ENCODE measurements at places on chromosomes 16 and 17.

GRCh38 chr16:74455619-74456289 lies 34.5 kb upstream of the CLEC18B start:
- DNase-seq: no peak

GRCh38 chr16:85514598-85515318 lies 98.4 kb upstream of the GSE1 start:
- no peak for DNase-seq

- no peak for DNase-seq
Measured at GRCh38 chr17:78494696-78495330, 82.4 kb downstream of the DNAH17 start.

DNA sequence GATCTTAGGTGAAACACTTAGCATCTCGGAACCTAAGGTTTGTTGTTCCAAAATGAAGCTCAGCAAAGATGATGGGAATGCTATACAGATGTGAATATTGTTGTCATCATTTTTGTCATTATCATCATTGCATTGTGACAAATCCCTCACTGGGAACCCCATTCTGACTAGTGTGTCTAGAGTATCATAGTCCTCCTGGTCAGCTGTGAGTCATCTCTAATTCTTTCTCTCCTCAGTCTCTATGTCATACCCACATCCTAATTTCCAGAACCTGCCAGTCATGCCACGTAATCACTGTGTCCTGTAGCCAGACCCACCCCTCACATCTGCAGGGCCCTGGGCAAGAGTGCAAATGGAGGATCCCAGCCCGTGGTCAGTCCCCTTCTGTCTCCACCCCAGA lies 60.5 kb upstream of the CLEC3A start:
- no peak for DNase-seq

DNA sequence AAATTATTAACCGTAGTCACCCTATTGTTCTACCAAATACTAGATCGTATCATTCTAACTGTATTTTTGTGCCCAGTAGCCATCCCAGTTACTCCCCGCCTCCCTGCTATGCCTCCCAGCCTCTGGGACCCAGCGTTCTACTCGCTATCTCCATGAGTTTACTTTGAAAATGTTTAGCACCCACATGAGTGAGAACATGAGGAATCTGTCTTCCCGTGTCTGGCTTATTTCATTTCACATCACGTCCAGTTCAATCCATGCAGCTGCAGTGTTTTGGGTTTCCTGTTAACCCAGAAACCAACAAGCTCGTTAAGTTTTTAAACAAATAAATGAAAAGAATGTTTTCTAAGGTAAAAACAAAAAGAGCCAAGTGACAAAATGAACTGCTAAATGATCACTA lies 82.1 kb downstream of the VPS53 start:
- no peak for DNase-seq

GRCh38 chr17:6075050-6075449 lies 4.9 kb downstream of the WSCD1 start:
- no peak for DNase-seq

DNA sequence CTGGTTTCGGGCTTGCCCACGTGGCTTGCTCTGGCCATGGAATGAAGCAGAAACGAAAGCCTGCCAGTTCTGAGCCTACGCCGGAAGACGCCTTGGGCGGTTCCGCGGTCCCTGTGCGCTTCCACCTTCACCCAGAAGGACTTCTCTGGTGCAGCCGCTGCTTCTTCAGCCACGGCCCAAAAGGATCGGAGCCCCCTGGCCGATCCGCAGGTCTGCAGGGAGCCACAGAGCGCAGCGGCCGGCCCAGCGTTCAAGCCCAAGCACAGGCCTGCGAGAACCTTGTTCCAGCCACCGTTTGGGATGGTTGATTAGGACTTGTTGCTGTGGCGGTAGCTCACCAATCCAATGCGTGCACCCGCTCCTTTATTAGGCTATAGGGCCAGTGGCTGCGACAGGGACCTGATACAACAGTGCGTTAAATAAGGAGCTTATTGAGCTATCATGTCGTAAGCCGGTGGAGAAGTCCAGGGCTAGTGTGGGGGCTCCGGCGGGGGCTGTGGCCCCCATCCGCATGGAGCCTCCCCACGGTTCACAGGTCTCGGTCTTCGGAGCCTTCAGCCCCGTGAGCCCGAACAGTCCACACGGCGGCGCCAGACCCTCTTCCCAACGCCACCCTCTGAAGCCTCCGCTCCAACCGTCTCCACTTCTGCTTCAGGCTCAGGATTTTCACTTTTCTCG lies 10.2 kb upstream of the MPP2 start:
- DNase-seq: no peak

GRCh38 chr17:32484041-32484461 lies 2.7 kb upstream of the CDK5R1 start:
- DNase-seq: no peak

DNA sequence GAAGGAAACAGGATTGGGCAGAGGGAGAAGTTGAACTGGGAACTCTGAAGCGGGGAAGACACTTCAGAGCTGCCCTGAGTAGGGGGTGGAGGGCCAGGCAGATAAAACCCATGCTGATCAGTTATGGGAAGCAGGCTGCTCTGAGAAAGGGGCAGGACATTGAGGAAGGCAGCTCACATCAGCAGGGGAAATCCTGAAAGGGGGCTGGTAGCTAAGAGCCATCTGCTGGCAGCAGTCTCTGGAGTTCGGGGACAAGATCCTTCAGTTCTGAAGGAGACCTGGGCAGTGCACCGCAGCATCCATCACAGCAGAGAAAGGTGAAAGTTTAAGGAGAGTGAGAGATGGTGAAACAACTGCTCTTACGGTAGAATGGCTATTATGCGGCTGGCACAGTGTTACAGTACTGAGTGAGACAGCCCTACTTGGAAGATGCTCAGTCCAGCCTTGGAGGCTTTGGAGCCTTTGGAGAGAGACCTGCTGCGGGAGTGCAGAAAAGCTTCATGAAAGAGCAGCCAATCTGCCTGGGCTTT lies 5.4 kb upstream of the KIF18B start:
- DNase-seq: no peak

DNA sequence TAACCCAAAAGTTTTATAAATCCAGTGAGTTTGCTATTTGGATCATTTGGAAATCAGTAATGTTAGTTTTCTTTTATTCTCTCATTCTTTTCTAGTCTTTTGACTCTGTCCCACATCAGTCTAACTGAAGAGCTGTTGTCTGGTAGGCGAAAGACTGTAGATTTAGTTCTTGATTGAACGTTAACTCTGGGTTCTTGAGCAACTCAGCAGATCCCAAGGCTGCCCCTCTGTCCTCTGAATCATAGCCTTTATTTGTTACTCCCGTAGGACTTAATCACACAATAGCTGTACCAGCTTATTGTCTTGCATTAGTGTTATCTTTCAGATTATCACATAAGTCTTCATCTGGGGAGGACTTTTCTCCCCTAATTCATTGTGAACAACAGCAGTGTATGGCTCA lies 119.3 kb upstream of the TOM1L1 start:
- no peak for DNase-seq

DNA sequence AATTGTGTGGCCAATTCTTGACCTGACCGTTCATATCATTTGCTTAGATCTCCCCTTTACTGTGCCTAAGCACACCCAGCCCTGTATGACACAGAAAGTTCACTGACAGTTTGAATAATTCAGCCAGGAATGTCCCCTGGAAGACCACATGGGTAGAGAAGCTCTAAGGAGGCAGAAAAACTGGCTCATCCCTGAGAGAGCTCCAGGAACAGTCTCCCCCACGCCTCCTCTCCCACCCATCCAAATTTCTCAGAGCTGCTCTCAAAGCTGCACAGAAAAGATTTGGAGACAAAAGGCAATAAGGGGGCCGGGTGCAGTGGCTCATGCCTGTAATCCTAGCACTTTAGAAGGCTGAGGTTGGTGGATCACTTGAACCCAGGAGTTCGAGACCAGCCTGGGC lies 11.2 kb downstream of the PRAC1 start:
- no peak for DNase-seq

GRCh38 chr17:75507733-75508719 lies 7.3 kb downstream of the CASKIN2 start:
- DNase-seq: no peak

DNA sequence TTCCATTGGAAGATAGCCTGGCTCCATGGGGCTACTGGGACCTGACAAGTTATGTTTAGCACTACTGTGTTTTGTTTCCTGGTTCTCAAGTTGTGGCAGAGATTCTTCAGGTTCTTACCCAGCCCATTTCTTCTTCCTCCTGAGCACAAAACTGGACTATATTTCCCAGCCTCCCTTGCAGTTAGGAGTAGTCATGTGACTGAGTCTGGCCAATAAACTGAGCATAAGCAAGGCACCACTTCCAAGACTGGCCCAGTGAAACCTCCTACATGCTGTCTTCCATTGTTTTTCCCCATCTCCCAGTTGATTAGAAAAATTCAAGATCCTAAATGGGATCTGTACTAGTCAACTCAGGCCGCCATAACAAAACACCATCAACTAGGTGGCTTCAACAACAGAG lies 28.2 kb upstream of the RBBP6 start:
- no peak for DNase-seq

GRCh38 chr16:3945751-3946603 lies 65.5 kb upstream of the CREBBP start:
- no peak for DNase-seq

DNA sequence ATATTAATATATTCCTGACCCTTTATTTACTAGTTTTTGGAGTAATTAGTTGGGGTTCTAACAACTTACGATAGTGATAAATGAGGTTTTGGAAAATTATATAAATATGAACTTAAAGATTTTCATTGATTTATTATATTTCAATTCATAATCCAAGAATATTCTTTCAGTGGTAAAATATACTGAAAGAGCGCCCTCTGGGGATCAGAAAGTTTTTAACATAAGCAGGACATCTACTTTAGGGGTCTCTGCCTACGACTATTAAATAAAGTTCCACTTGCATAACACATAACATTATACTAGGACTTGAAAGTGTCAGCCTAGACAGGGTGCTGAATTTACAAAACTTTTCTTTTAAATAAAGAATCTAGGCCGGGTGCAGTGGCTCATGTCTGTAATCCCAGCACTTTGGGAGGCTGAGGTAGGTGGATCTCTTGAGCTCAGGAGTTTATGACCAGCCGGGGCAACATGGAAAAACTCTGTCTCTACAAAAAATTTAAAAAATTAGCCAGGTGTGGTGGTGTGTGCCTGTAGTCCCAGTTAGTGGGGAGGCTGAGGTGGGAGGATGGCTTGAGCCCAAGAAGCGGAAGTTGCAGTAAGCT lies 15.6 kb downstream of the RFWD3 start:
- no peak for DNase-seq

DNA sequence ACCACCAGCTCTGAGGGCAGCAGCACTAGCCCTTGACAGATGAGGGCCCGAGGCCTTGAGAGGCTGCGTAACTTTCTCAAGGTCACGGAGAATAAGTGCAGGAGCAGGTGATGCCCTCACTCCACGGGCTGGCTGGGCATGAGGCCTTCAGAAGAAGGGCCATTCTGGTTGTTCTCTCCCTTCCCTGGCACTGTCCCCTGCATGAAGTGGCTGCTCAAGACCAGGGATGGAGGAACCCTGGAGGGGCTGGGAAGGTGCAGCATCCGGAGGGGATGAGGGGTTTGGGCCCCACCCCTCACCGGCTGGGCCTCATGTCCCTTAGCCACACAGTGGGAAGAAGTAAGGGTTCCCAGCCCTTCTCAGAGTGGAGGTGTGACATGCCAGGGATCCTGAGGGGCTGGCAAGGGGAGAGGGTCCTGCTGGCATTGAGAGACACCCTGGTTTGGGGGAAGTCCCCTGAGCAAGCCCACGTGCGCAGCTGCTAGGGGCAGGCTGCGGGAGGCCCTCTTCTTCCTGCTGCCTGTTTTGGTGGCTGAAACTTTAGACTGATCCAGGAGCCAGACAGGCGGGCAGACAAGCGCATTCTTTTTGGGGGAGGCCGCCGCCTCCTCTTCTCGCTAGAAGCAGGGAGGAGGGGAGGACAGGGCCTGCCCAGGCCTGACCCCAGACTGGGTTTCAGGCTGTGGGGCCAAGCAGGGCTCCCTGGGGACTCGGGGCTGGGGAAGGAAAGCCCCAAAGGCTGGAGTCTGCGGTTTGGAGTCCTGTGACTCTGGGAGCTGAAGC lies 74.0 kb downstream of the N4BP1 start:
- no peak for DNase-seq

DNA sequence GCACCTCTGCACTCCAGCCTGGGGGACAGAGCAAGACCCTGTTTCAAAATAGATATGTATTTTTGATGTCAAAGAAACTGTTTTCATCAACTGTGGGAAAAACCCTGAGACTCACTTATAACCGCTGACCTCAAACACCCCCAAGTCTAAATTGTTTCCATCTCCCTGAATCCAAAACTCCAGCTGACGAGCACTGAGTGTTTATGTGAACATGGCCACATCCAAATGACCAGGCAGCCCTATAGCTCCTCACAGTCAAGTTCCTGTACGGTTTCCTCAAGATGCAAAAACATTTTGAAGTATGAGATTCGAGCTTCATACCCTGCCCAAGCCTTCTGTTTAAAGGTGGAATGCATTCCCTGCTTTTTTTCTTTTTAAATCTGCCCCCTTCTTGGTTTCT lies 45.3 kb upstream of the ZCCHC14 start:
- no peak for DNase-seq

- no peak for DNase-seq
Measured at GRCh38 chr17:41592601-41593305, 6.1 kb upstream of the KRT14 start.

DNA sequence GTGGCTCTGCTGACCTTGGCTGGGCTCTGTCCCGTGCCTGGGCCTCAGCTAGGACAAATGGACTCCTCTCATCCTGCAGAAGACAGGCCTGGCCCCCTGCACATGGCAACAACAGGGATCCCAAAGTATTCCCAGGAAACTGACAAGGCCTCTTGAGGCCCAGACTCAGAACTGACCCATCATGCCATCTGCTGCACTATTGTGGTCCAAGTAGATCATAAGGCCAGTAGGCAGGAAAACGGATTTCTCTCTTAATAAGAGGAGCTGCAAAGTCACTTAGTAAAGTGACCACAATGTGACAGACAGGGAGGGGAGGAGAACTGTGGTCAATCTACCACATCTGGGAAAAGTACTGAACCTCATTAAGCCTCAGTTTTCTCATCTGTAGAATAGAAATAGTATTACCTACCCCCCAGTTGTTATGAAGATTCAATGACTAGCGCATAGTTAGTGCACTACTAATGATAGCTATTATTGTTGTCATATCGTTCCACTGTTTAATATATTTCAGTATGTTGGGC lies 62.1 kb upstream of the TNRC6A start:
- DNase-seq: no peak

DNA sequence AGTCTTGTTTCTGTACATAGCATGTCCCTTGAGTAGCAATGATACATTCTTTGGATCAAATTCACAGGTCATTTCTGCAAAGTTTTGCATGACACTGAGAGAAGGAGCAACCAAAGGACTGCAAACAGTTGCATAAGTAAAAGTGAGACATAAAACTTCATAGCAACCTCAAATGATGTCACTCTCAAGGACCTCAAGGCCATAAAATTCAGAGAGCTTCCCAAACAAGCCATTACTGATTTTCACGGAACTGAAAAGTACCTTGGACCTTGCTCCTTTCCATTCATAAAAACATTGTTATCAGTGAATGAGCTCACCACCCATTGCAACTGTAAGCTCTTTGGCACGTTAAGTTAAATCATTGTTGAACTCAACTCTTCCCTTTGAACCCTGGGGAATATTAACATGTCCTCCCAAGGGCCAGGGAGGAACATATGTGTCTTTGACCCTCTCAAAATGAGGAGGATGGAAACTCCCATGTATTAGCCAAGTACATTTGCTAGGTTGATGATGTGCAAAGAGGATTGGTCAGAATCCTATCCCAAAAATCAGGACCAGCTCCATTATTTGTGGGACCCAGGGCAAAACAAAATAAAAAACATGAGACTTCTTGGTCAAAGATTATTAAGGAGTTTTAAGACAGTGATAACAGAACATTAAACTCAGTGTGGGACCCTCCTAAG lies 275.0 kb upstream of the DYNLRB2 start:
- no peak for DNase-seq

GRCh38 chr16:29230671-29231096 lies 175.8 kb downstream of the NPIPB11 start:
- DNase-seq: no peak

GRCh38 chr16:80684906-80685305 lies 119.5 kb downstream of the CDYL2 start:
- no peak for DNase-seq
